ENCODE measurements at places on chromosomes 11 and 22.

DNA sequence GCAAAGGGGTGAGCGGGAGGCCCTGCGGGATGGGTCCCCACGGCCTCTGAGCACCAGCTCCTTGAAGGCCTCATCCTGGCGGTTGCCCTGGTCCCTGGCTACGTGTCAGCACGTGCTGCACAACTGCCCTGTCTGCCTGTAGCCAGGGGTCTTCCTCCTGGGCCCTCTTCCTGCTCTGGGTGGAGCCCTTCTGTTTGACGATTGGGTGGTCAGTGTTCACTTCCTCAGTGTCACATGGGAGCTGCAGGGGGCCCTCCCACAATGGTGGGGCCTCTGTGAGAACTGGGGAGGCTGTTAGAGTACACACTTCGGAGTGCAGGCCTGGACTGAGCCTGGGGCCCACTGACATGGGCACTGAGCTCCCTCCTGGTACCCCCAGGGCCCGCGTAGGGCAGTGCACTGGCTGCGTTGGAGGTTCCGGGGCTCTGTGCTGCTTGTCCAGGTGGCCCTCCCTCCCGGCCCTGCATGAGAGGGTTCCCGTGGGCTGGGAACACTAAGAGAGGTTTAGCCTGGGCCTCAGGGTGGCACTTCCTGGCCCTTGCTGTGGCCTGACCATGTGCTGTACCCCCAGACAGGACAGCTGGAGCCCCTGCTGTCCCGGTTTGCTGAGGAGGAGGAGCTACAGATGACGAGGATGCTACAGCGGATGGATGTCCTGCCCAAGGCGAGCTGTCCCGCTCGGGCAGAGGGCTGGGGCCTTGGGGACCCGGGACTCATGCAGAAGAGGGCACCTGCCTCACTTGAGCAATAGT is 13.8 kb downstream of the DGCR6L start:
- DNase-seq, result no peak

- peak; percentile 60 for DNase-seq
Measured at GRCh38 chr22:46436595-46437175, 100.7 kb downstream of the CELSR1 start.

DNA sequence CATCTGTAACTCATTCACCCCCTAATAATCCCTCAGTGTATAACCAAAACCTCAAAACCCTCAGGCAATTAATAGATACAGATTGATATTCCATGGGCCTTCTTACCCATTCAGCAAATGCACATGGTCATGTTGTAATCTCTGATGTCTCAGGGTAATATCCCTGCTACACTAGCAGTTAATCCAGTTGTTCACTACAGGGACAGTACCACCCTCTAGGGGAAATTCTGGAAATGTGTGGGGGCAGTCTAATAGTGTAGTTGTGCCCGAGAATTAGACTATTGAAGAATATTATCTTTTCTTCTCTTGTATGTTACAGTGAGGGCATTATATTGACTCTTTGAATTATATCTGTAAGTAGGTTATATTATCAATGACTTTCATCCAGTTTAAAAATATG is 175.4 kb downstream of the CWF19L2 start:
- DNase-seq, result no peak

DNA sequence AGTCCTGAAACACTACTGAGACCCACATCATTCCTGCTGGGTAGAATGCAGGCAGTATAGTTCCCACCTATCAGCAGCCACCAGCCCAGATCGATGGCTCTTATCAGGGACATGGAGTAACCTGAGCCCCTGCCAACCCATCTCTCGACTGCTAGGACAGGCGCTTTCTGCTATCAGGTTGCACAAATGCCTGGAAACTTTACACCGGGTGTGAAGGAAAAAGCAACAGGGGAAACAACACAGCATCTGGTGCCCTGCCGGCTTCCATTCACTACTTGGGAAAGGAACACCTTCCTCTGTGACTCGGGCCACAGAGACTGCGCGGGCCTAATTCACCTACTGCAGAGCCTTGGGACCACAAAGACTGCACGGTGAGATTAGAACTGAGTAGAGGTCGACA is 18.5 kb downstream of the RBFOX2 start:
- DNase-seq, result no peak

DNA sequence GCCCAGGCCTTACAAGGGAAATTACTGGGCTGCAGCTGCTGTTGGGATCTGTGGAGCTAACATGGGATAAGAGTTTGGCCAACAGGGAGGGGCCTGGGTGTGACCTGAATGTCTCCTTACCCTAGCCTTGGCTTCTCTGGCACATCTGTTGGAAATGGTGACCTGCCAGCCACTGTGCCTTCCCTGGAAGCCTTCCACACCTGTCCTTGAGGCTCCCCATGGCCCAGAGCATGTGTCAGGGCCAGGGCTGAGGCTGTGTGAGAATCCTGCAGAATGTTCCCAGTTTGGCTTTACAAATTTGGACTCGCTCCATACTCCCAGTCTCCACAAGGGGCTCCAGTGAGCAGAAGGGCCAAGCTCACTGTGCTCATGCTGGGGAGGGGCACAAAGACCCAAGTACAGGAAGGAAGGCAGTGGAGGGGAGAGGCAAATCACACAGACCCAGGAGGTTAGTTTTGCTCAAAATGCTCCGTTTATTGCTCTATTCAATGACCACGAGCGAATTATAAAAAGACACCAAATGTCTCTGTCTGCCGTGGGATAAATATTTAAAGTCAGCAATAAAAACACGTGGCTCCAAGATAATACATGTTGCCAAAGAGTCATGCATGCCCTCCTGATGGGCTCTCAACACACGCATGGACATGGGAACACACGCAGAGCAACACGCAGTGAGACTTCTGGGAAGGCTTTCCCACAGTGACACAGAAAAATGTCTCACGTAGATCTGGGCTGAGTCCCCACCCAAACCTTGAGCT is 1.7 kb upstream of the IGSF22 start:
- peak; percentile 43 for DNase-seq

- DNase-seq, result peak; percentile 32
Measured at GRCh38 chr11:405323-405953, 9.4 kb downstream of the SIGIRR start.

GRCh38 chr11:1381793-1382425 is 7.8 kb upstream of the BRSK2 start:
- DNase-seq, result no peak

DNA sequence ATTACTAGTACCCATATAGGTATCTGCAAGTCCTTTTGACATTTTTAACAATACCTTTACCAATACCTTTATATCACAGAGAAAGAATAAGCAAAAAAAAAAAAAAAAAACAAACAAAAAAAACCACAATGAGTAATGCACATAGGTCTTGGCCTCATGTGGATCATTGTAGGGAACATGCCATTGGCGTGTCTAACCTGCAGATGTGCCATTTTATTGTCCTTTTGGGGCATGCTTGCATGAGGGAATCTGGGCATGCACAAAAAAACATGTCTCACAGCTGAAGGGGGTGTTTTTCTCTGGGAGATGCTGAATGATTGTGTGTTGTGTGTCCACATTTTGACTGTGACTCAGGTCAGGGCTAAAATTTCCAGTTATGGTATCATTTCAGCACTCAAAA is 361.6 kb downstream of the GUCY1A2 start:
- no peak for DNase-seq
